ENCODE measurements at places on chromosomes 6 and 20.

DNA sequence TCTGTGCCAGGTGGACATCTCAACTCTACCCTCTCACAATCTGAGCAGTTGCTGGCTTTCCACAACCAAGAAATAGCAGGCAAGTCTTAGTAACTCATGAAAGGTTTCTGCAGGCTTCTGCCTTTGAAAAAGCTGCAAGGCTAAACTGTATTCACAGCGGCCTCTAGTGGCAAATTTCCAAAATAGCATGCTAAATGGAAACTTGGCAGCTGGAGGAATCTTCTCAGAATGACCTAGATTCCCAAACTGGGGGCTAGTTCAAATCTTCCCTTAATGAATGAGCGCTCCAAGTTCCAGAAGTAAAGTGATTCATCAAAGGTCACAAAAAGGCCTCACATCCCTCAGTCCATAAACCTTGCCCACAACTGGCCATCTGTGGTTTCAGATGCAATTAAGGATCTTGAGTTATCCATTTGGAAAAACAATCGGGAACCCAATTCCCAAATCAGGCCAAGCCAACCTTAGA, 11.9 kb upstream of the CPNE5 start:
- DNase-seq = peak; percentile 77

- DNase-seq = no peak
Observed at GRCh38 chr6:47654255-47654654, 44.1 kb upstream of the ADGRF4 start.

DNA sequence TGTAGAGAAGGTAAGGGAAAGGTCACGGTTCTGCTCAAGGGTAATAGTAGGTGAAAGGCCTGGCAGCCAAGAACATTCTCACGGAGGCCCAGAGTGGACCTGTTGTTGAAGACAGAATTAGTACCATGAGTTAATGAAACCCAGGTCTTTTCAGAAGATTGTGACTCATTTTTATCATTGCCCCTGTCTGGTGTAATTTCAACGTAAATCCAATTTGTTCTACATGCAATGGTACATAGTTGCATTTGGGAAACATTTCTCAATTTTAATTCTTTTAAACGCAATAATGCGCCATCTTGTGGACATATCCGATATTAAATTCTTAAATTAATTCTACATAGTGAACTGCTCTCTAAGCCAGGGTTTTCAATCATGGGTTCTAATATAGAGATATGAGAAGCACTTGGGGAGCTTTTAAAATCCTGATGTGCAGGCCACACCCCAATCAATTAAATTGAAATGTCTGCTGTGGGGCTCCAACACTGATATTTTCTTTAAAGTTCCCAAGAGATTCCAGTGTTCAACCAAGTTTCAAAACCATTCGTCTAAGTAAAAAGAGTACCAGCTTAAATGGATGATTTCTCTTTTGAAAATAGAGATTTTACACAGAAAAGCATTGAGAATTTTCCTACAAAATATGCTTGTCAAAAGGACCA, 257.4 kb downstream of the PLCB1 start:
- peak; percentile 66 for DNase-seq

DNA sequence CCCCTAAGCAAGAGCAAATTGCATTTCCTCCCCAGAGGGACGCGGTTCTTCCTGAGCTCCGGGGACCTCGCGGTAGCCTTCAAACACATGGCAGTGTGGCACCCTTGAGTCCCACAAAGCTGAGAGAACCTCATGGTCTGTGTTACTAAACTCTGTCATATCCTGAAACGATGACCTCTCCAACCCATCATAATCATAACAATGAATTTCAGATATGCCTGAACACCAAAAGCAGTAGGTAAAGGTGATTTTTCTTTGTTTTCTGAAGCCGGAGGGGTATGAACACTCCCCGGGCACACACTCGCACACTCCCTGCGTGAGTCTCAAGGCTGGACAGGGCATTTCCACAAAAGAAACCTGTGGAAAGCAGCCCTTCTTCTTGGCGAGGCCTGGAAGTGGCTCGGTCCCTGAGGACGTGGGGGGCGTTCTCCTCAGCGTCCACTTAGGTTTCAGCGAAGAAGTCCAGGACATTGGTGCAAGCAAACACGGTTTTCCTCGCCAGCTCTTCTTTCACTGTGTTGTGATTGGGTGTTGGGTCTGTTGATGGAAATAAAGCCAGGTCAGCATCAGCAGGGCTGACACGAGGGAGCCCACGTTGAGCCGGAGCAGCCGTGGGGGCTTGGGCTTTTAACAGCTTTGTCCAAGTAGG, 183.4 kb downstream of the ERMARD start:
- DNase-seq = no peak

DNA sequence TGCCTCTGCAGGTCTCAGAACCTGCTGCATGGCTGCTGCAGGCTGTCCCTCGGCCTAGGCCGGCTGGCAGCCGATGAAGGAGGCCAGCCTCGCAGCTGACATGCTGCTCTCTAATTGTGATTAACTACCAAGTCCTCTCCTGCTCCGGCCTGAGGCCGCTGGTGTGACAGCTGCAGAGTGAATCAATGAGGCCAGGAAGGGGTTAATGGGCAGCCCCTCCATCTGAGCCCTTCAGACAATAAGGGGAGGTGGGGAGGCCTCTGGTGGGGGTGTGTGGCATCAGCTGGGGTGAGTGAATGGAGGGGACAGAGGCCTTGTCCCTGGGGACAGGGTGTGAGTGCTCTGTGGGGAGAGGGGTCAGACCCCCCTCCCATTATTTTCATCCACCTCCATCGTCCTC, 34.4 kb downstream of the SLC52A3 start:
- no peak for DNase-seq

DNA sequence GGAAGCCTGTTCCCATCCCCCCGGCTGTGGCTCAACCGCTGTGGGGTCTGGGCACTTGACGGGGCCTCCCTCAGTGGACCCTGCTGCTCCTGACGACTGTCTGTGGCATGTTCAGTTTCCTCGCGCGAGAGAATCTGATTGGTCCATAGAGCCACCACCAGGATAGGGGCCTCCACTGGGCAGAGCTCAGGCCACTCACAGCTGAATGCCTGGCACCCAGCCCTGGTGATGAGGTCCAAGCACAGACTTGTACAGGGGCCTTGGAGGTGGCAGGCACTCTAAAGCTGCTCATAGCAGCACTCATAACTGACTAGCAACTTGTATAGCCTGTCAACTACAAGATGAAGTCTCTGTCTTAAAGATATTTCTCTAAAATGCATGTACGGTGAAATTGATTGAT, 368.1 kb downstream of the NRN1 start:
- no peak for DNase-seq

DNA sequence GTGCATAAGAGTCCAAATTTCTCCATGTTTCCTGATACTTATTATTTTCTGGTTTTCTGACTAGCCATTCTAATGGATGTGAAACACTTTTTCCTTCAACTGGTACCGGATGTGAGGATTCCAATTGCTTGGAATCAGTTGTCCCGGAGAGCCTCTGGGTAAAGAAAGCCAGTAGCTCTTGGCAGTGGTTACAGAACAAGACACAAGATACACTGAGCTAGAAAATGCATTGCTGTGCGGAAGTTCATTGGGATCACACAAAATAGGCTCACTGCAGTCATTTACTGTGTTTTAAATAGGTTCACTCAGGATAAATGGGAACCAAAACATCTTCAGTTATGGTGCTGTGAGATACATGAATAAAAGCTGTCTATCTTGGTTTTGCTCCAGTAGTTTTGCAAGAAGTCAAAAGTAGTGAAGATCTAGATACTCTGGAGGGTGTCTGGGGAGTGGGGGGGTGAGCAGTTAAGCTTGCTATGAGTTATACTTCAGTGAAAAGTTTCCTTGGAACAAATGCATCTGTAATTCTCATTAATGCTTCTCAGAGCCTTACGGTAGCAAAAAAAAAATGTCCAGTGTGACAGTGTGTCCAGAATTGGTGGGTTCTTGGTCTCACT, 54.4 kb upstream of the RNF182 start:
- DNase-seq = no peak

- no peak for DNase-seq
Observed at GRCh38 chr6:37241775-37242428, 15.7 kb upstream of the TBC1D22B start.
